Upper lobe of right lung (tissue), 1 donor: ENCODE measurements at places on chromosomes 1 and 21.
A peak's percentile ranks its signal among the peaks of the same experiment; 100 is the strongest.

GRCh38 chr1:116951200-116951935 lies 41.7 kb downstream of the PTGFRN start:
- DNase-seq = no peak
- H3K4me3 ChIP-seq = no peak overlapping the region
- no peaks in the 10 kb centered on the region for H3K36me3 ChIP-seq
- H3K27me3 ChIP-seq = no peaks in the 10 kb centered on the region

- H3K27me3 ChIP-seq = no peaks in the 10 kb centered on the region
- no peak overlapping the region for H3K4me3 ChIP-seq
- DNase-seq = no peak
- no peaks in the 10 kb centered on the region for H3K4me1 ChIP-seq
- no peak overlapping the region for H3K27ac ChIP-seq
- H3K36me3 ChIP-seq = no peaks in the 10 kb centered on the region
Measured at GRCh38 chr1:172638885-172639831, 19.7 kb upstream of the FASLG start.

- H3K27ac ChIP-seq = no peak overlapping the region
- no peaks in the 10 kb centered on the region for H3K36me3 ChIP-seq
- H3K4me1 ChIP-seq = no peaks in the 10 kb centered on the region
- DNase-seq = no peak
- H3K4me3 ChIP-seq = no peak overlapping the region
Measured at GRCh38 chr1:209387271-209387968, 196.1 kb upstream of the CAMK1G start.

DNA sequence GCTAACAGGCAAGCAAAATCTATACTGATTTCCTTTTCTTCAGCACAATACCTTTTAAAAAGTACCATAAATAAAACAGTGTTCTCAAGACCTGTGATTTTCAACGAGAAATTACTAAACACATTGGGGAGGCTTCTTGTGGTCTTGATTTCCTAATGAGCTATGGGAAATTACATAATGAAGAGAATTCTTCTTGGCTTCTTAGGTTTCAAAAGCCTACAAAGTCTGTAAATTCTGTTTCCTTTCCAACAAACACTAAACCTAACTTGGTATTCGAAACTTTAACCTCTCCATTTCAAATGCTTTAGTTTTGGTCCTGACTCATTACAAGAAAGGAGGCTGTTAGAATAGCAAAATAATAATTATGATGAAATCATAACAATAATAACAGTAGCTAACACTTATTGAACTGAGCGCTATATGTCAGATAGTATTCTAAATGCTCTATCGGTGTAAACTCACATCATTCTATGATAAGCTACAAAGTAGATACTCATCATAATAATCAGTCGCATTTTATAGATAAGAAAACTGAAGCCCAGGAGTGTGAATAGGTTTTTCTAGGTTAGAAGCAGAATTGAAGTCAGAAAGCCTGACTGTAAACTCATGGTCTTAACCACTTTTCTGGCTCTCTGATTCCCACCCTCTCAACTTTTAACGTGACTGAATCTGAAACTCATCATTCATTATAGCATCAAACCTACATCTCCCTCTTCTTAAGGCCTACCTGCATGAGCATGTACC lies 486.7 kb downstream of the SMYD3 start:
- no peak for DNase-seq
- H3K4me3 ChIP-seq = no peak overlapping the region
- H3K4me1 ChIP-seq = no peaks in the 10 kb centered on the region
- no peaks in the 10 kb centered on the region for H3K36me3 ChIP-seq

DNA sequence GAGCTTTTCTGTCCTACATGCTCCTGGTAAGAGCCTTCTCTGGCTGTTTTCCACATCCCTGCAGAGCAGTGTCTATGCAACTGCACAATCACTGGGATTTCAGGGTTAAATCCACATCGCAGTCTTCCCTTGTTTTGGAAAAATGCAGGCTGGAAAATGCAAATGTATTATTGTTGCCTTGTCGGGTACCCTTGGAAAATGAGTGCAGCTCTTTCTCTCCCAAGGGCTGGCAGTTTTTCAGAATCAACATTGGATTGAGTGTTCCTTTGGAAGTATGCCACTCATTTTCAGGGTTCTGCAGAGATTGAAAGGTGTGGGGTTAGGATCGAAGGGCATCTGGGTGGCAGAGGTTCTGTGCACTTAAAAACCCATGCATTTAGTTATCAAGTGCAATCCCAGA lies 3.2 kb downstream of the NOS1AP start:
- peaks cover 9% of the 10 kb centered on the region for H3K4me1 ChIP-seq
- H3K36me3 ChIP-seq = no peaks in the 10 kb centered on the region
- no peak overlapping the region for H3K27ac ChIP-seq
- no peak for DNase-seq

GRCh38 chr1:162230096-162230495 lies 146.6 kb downstream of the SPATA46 start:
- H3K27me3 ChIP-seq = no peaks in the 10 kb centered on the region
- no peak for DNase-seq
- no peaks in the 10 kb centered on the region for H3K36me3 ChIP-seq
- H3K4me3 ChIP-seq = no peak overlapping the region
- no peak overlapping the region for H3K27ac ChIP-seq
- H3K4me1 ChIP-seq = peaks cover 6% of the 10 kb centered on the region

DNA sequence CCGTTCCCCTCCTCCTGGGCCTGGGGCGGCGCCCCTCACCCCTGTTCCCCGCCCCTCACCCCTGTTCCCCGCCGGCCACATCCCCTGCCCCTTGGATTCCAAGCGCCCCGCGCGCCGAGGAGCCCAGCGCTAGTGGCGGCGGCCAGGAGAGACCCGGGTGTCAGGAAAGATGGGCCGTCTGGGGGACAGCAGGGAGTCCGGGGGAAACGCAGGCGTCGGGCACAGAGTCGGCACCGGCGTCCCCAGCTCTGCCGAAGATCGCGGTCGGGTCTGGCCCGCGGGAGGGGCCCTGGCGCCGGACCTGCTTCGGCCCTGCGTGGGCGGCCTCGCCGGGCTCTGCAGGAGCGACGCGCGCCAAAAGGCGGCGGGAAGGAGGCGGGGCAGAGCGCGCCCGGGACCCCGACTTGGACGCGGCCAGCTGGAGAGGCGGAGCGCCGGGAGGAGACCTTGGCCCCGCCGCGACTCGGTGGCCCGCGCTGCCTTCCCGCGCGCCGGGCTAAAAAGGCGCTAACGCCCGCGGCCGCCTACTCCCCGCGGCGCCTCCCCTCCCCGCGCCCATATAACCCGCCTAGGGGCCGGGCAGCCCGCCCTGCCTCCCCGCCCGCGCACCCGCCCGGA lies at the start of gene TP73:
TSS of gene TP73 (plus strand) at position 587 of the 618 bp plus-strand sequence. CDS start 29,850 bp downstream, outside the sequence.
- peak; percentile 62 for DNase-seq
- H3K27me3 ChIP-seq = peaks cover 40% of the 10 kb centered on the region
- peaks cover 4% of the 10 kb centered on the region for H3K36me3 ChIP-seq
- H3K4me3 ChIP-seq = peak within 1 kb of the TSS; percentile 29

GRCh38 chr1:1358433-1359271 lies at the start of gene MXRA8:
MXRA8 (minus strand) TSS chr1:1358555; CDS start chr1:1358504, 51 bp downstream.
- H3K27ac ChIP-seq = peak within 1 kb of the TSS; percentile 81
- peak; percentile 68 for DNase-seq
- H3K4me3 ChIP-seq = peak within 1 kb of the TSS; percentile 54
- peaks cover 30% of the 10 kb centered on the region for H3K4me1 ChIP-seq
- no peaks in the 10 kb centered on the region for H3K36me3 ChIP-seq
- peaks cover 17% of the 10 kb centered on the region for H3K27me3 ChIP-seq

- no peak for DNase-seq
- H3K4me1 ChIP-seq = peaks cover 2% of the 10 kb centered on the region
- no peak overlapping the region for H3K4me3 ChIP-seq
- H3K27me3 ChIP-seq = no peaks in the 10 kb centered on the region
Measured at GRCh38 chr1:212438831-212439237, 6.1 kb downstream of the NENF start.

DNA sequence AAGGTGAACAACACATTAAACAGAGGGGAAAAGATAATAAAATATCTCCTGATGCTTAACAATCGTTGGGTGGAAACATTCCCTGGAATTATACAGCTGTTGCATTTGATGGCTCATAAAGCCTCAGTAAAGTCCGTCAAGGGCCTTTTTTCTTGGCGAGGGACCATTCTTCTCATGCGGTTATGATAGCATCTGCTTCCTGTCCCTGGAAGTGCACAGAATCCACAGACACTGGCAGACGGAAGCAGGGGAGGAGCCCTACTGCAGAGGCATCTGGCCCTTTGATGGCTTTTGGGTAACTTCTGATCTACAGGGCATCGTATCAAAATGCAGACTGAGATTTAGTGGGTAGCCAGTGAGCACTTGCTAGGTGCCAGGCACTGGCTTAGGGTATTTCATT lies 286.9 kb downstream of the KIF26B start:
- no peaks in the 10 kb centered on the region for H3K36me3 ChIP-seq
- H3K4me3 ChIP-seq = no peak overlapping the region
- no peak for DNase-seq
- H3K4me1 ChIP-seq = no peaks in the 10 kb centered on the region
- H3K27me3 ChIP-seq = no peaks in the 10 kb centered on the region
- H3K27ac ChIP-seq = no peak overlapping the region

DNA sequence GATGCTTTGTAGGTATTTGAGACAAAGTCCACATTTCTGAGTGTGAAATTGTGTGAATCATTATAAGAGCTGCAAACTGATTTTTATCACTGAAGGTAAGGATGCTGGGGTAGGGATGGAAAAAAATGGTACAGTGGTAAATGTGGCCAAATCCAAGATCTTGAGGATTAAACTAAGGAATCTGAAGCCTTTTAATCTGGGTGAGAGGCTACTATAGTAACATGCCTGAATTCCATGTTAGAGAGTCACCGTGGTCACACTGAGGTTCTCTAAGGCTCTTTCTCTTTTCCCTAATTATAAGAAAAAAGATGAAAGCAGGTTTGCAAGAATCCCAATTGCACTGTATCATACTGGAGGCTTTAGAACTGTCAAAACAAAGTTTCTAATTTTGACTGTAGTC lies 17.6 kb downstream of the PTGER3 start:
- no peaks in the 10 kb centered on the region for H3K4me1 ChIP-seq
- H3K4me3 ChIP-seq = no peak overlapping the region
- no peak for DNase-seq

- peaks cover 73% of the 10 kb centered on the region for H3K4me1 ChIP-seq
- H3K4me3 ChIP-seq = no peak overlapping the region
- peak overlapping the region; percentile 81 for H3K27ac ChIP-seq
- H3K27me3 ChIP-seq = no peaks in the 10 kb centered on the region
- no peak for DNase-seq
- no peaks in the 10 kb centered on the region for H3K36me3 ChIP-seq
Measured at GRCh38 chr1:26288311-26288941, 8.5 kb downstream of the SH3BGRL3 start.

GRCh38 chr21:43333298-43334062 lies 93.5 kb downstream of the SIK1 start:
- DNase-seq = peak; percentile 84
- H3K4me1 ChIP-seq = peaks cover 21% of the 10 kb centered on the region
- H3K4me3 ChIP-seq = peak overlapping the region; percentile 19
- no peaks in the 10 kb centered on the region for H3K27me3 ChIP-seq
- peak overlapping the region; percentile 77 for H3K27ac ChIP-seq

DNA sequence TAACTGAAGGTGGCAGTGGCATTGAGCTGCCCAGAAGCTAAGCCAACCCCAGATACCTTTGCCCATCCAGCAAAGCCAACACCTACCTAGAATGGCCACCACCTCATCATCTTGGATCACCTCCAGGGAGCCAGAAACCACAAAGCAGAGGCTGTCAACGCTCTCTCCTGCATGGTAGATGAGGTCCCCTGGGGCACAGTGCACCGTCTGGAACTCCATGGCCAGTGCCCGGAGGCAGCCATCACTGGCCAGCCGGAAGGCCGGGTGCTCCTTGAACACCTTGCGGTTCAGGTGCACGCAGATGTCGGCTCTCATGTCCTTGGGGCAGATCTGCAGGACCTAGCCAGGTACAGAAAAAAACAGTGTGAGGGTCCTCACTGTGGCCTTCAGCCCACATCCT lies 336.5 kb downstream of the KCNH1 start:
- DNase-seq = no peak
- no peaks in the 10 kb centered on the region for H3K4me1 ChIP-seq

DNA sequence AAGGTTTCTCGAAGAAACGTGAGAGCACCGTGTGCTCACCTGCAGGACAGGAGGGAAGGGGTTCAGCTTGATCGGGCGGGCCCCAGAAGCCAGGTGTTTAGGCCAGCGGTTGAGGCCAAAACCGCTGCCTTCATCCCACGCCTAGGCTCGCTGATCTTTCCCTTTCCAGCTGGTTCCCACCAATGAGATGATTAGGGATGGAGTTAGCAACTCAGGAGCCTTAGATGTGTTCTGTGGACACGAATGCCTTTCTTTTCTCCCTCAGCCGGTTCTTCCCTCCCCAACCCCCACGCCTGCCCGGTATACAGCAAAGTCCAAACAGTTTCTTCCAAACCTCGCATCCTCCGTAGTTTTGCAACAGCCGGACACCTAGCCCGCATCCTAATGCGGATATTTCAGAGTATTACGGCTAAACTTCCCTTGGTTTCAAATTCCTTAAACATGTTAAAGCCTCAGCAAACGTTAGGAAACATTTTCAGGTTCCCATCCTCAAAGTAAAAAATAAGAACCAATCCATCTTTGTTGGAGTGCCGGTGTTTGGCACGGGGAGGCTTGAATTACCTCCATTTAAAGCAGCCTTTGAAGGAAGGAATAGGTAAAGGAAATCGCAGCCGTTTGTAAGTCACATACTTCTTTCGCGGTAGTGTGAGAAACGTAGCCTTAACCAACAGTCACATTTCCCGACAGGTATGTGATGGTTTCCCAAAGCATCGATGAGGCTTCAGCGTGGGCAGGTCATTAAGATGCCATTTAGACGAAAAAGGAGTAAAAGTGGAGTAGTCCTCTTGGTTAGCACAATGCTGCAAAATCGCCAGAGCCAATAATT lies 1.1 kb downstream of the LRRC8C start:
- H3K36me3 ChIP-seq = no peaks in the 10 kb centered on the region
- no peak for DNase-seq
- no peaks in the 10 kb centered on the region for H3K27me3 ChIP-seq
- peaks cover 9% of the 10 kb centered on the region for H3K4me1 ChIP-seq

GRCh38 chr1:204094313-204094729 lies 21.4 kb downstream of the SOX13 start:
- no peak overlapping the region for H3K4me3 ChIP-seq
- H3K27ac ChIP-seq = peak overlapping the region; percentile 39
- H3K36me3 ChIP-seq = no peaks in the 10 kb centered on the region
- H3K27me3 ChIP-seq = no peaks in the 10 kb centered on the region
- DNase-seq = no peak
